ENCODE measurements at places on chromosomes 5 and 9.
A peak's percentile ranks its signal among the peaks of the same experiment; 100 is the strongest.

GRCh38 chr5:39650008-39650762 lies 225.4 kb upstream of the DAB2 start:
- DNase-seq, result no peak

GRCh38 chr5:59685793-59686192 lies 207.7 kb downstream of the PDE4D start:
- no peak for DNase-seq

GRCh38 chr5:167773668-167774301 lies 517.7 kb upstream of the WWC1 start:
- no peak for DNase-seq

DNA sequence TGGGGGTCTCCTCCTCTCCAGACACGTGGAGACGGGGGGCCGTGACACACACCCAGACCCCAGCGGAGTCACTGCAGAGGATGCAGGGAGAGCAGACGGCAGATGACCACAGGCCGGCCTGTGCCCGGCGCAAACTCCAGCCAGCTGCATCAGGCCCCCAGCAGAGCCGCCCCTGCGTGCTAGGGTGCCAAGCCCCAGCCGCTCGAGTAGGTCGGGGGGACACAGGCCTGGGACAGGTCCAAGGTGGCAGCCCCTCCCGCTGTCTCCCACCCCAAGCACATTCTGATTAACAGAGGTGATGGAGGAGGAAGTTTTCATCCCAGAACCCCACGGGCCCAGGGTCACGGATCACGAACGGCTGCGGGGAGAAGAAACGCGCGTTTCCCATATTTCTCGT lies 14.4 kb downstream of the NACC2 start:
- DNase-seq, result no peak

DNA sequence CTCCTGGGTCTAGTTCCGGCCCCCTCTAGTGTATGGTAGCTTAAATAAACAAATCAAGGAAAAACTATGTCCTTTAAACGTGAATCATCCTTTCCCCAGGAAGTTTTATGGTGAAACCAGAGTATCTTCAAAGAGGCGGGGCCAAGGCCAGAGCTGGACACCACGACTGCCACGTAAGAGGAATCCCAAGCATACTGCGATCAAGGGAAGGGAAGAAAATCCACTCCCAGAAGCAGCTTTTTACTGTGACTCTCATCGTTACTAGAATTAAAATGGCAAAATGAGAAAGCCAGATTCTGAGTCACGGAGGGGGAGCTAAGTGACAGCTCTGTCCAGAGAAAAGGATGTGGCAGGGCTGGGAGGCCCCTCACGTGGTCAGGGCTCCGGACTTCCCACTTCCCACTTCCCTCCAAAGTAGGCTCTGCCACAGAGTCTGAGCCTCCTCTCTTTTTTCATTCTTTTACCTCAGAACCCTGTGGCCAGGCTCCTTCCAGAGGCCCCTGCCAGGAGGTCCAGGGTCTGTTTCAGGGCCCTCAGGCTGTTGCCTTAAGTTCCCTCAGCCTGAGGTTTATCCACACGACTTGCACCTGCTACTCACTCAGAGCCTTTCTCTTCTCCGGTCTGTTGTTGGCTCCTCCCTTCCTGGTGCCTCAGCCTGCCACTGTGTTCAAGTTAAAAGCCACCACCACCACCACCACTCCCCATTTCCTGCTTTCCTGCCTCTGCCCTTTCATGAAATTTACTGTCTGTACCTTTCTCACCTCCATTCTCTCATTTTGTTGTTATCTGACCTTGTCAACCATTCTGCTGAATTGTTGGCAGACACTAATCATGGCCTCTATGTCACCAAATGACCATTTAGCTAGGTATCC lies 1.4 kb upstream of the GLRX start:
- DNase-seq, result peak; percentile 26

GRCh38 chr9:104069288-104069687 lies 24.8 kb upstream of the SMC2 start:
- no peak for DNase-seq

DNA sequence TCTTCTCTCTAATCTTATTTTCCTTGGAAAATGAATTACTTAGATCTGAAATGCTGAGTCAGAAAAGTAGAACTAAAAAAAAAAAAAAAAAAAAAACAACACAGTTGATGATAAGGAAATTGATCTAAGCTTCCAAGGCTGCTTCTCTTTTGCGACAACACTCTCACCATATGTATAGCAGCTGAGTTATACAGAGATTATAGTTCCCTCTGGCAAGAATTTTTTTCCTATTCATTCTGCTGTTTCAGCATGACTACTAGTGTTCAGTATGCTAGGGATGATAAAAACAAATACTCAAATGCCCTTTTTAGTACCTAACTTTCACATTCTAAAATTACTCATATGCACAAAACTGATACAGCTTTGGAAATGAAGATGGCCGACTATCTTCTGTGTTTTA lies 267.3 kb downstream of the MLLT3 start:
- no peak for DNase-seq

GRCh38 chr9:84254972-84255371 lies 85.6 kb downstream of the SLC28A3 start:
- DNase-seq, result no peak

DNA sequence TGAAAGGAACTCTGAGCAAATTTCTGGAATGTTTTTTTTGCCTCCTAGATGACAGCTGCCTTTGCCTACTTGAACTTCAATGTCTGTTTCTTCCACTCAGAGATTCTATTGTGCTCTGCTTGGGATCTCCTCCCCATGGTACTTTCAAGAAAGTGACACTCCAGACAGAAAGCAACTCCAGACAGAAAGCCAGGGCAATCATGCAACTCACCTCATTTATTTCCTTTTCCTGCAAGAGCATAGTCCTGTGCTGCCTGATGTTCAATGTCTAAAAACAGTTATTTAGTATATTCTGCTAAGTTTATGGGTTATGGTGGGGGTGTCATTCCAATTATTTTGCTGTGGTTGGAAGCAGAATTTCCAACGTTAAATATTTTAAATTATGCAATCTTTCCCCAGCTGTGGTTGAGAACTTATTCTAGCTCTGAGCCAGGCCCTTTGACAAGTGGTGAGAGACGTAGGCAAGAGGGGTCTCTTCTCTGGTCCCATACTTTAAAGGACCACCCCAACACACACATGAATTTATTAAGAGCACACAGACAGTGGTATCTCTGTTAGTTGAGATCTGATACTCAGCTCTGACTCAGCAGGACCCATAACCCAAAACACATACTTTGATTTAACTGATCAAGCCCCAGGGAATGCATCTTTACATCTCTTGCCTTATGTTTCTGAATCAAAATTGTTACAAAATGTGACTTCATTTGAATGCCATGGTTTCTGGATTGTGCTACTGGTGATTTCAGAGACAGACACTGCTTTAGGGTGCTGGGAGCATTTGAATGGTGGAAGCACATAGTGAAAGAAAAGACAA lies 39.5 kb upstream of the MAMDC2 start:
- DNase-seq, result no peak

DNA sequence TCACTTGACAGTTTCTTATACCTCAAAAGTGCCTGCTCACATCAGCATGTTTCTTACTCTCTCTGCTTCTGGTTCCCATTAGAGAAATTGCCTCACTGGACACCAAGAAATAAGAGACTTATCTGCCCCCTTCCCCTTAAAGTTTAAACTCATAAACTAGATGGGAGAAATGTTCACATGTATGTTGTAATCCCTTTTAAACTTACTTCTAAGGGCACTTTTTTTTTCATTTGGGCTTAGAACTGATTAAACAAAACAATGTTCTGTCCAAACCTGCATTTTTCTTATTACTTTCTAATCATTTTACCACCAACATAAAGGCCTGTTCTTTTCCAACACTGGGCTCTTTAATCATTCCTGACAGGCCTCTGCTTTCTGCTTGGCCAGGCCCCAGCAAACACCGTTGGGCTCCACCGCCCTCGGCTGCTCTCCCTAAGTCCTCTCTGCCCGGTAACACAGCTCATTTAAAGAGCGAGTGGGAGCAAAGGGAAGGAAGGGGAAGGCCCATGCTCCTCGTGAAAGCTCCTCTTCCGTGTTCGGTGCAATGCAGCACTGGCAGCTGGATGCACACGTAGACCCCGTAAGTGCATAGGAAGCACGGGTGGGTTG lies 53.4 kb downstream of the ROR2 start:
- DNase-seq, result no peak

DNA sequence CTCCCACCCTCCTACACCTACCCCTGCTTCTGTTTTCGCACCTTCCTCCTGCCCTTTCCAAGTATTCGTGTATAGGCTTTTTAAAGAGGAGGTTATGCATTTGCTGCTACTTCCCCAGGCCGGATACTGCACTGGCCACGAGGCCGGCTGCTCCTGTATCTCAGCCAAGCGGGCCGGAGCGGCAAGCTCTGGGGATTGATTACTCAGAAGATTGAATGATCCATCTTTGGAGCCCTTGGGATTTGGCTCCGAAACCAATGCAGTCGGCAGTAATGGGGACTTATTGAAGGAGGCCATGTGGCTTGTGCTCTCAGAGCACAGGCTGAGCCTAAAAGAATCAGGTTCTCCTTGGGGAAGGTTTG lies 405.3 kb downstream of the TLE4 start:
- DNase-seq, result no peak
